NCI-H2107 (cell line): ENCODE measurements at places on chromosomes 3 and 15.

GRCh38 chr15:77409259-77410156 lies 10.4 kb downstream of the PEAK1 start:
- DNase-seq: no peak

- no peak for DNase-seq
Measured at GRCh38 chr3:67064105-67064504, 66.0 kb downstream of the KBTBD8 start.

- DNase-seq: no peak
Measured at GRCh38 chr3:151869181-151869580, 4.3 kb upstream of the SUCNR1 start.

DNA sequence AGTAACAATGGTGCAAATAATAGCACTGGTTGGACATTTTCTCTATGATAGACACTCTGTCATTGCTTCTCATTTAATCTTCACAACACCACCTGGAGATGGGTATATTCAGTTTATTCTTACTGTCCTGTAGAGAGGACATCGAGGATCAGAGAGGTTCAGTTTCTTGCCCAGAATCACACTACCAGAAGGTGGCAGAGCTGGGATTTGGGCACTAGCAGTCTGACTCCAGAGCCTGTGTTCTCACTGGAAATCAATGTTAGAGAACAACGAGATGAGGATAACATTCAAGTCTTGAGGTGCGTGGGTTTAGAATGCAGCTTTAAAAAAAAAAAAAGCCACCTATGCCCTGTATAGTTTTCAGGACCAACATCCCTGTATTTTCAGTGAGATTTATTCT lies 127.8 kb downstream of the SYNPR start:
- DNase-seq: no peak

GRCh38 chr3:89025185-89025584 lies 82.2 kb upstream of the EPHA3 start:
- no peak for DNase-seq

DNA sequence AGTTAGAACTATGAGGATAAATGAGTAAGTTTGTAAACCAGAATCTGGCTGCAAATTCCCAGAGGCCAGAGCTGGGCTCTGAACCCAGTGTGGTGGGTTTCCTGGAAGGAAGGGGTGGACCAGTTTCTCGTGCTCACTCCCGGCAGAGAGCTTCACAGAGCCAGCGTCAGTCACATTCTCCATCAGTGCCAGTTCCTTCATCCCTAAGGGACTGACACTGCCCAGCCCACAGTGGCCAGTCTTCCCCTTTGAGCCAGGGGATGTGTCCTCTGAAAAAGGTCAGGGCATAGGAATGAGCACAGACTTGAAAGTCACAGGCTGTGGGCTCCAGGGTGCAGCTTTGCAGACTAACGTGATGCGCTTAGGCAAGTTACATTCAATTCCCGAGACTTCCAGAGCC lies 135.8 kb upstream of the HACD2 start:
- DNase-seq: no peak

GRCh38 chr3:159346271-159346903 lies 544.5 kb downstream of the MFSD1 start:
- no peak for DNase-seq

DNA sequence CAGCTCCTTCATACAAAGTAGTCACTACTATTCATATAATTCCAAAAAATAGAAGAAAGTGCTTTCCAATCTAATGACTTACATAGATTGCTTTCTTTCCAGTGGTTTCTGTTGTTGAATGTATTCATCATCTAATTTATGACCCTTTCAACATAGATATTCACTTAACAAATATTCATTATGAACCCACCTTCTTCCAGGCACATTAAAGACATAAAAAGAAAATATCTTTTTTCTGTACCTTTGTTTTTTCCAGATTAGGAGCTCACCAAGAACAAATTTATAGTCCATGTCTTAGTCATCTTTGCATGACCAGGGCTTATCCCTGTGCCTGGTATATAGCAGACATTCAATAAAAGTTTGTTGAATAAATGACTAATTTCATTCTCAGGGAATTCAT lies 32.4 kb upstream of the PDZRN3 start:
- DNase-seq: no peak

DNA sequence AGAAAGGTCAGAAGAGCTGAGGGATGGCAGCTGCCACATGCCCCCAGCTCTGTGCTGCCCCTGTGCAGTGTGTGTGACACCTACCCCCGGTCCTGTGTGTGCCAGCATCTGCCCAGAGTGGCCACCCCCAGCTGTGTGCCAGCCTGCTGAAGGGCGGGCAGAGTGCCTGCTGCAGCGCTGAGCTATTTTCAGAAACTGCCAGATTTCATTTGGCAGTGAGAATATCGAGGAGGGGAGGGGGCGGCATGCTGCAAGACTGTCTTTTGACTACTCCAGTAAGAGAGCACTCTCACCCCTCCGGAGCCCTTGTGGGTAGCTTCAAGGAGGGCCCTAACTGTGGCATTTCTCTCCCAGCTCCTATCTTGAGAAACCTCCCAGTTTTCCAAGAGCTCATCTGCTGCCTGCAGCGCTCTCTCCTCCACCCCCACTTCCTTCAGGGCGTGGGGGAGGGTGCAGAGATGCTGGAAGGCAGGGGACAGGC lies 25.2 kb upstream of the DOCK3 start:
- no peak for DNase-seq

GRCh38 chr15:80474224-80475215 lies 70.3 kb downstream of the ARNT2 start:
- no peak for DNase-seq

- DNase-seq: no peak
Measured at GRCh38 chr3:100277255-100277800, 16.5 kb downstream of the TBC1D23 start.

DNA sequence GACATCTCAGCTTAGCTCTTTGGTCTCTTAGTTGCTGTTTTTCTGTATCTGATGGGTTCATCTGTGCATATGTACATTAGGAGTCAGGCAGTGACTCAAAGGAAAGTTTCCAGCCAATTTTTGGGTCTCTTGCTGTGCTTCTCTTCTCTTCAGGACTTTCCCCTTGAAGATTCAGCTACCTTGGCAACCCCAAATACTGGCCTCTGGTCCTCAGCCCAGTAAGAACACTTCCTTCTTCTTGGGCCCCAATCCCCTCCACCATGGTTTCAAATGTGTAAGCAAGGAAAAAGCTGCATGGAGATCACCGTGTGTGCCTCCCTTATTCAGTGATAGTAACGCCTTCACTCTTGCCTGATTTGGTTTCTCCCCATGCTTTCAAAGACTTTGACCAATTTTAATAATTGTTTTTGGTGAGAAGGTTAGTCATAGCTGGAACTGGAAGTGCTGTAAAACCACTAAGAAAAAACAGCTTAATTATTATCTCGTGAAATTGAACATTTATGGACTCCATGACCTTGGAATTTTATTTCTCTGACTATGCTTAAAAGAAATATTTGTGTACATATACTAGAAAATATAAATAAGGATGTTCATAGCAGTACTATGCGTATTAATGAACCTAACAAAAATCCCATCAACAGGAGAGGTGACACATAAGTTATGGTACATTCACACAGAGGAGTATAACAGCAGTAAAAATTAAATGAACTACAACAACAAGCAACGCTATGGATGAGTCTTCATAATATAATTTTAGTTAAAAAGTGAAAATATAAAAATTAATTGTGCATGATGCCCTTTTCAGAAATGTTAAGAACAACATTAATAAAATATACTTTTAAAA lies 125.3 kb upstream of the BCL6 start:
- no peak for DNase-seq

- DNase-seq: no peak
Measured at GRCh38 chr3:54222316-54222715, 100.0 kb downstream of the CACNA2D3 start.

- no peak for DNase-seq
Measured at GRCh38 chr3:119783255-119783654, 1.4 kb downstream of the NR1I2 start.

GRCh38 chr3:78972617-78973301 lies 795.0 kb downstream of the ROBO1 start:
- no peak for DNase-seq
